ENCODE measurements at places on chromosomes 4 and X. TPM values are rescaled to one million over a fixed set of nuclear protein-coding genes. Genes with fewer than 3 reads are reported as not detected.

DNA sequence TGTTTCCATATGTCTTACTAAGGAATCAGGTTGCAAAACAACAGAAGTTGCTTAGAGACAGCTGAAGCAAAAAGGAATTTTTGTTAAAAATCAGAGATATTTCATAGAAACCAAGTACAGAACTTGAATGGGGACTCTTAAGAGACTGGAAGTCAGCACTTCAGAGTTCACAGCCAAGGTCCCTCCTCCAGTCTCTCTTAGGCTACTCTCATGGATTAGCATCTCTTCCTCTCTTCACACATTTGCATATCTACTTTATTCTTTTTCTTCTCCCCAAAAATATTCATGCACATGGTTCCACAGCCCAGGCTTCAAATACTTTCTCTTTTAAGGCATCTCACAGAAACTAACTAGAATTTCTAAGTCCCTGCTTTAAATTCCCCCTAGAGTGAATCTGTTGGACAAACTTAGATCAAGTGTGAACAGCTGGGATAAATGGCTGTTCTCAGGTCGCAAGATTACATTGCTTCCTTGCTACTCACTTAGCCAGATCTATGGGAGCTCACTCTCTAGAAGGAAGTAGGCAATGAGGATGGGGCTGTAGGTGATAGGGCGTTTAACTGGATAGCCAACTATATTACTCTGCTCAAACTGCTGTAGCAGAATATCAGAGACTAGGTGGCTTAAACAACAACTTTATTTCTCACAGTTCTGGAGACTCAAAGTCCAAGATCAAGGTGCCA, 73.7 kb upstream of the GALNT7 start:
- DNase-seq = no peak

DNA sequence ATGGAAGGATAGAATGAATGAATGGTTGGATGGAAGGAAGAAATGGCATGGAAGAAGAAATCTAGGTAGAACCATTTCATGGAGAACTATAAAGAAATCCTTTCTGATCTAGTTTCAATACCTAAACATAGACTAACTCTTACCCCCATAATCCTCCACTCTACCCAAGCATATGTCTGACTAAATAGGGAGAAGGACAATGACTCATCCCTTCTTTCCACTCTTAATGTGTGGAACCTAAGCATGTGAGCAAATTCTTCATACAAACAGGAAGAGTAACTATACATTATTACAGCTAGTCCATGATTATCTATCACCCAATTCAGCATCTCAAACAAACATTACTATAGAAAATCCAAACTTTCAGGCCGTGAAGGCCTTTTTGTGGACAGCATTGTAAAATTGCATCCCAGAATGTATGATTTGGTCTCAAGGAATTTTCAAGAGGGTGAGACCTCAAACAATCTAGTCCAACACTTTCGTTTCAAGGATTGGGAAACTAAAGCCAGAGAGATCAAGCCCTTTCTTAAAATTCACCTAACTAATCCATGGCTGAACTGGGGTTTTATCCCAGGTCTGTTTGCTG, 11.2 kb downstream of the C1QTNF7 start:
- DNase-seq = no peak

Gene SH2D1A
- 44.7 TPM for total RNA-seq

DNA sequence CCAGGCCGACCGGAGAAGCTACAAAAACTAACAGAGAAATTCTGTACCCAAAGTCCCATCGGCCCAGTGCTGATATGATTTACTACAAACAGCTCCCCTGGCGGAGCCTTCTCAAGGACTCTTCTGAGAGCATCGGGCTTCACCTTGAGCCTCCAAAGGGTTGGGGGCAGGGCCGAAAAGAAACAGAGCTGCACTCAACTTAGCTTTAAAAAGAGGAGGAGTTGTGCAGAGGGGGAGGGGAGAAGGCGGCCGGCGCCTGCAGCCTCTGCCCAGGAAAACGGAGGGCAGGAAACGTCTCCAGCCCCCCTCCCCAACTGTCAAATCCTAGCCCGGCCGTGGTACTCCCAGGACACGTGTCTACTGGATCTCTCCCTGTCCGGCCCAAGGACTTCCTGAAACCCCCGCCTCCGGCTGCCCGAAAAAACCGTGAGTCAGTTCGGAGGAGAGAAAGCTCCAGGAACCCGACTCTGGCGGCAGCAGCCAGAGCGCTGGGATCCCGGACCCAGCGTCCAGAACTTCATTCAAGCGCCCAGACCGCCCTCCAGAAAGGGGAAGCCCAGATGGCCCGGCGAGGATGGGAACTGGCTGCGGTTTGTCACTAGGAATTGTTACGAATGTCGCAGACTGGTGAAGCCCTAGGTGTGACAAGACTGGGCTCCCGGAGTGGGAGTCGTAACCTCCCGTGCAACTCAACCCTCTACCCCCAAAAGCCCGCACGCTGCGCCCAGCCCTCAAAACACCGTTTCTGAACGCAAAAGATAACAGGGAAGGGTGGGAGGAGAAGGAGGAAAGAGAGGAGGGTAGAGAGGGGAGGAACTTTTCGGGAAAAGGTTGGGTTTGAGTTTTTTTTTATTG, 973 bp downstream of the ADAMTS3 start:
- no peak for DNase-seq

DNA sequence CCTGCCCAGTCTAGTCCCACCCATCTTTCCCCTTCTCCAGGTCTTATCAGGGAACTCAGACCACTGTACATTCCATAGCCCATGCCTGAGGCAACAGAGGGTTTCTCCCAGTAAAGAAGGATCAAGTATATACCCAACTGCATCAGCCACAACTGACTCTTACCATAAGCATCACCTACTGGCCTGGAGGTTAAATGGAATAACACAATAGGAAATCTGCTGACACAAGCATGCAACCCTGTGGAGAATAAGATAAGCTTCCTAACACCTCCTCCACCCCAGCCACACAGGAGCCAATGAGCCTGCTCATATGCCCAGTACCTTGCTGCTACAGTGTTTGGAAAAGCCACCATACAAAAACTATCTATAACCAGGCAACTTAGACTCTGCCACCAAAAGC, 34.6 kb upstream of the PLK4 start:
- DNase-seq = no peak

Gene PRRG3
- total RNA-seq = not detected

DNA sequence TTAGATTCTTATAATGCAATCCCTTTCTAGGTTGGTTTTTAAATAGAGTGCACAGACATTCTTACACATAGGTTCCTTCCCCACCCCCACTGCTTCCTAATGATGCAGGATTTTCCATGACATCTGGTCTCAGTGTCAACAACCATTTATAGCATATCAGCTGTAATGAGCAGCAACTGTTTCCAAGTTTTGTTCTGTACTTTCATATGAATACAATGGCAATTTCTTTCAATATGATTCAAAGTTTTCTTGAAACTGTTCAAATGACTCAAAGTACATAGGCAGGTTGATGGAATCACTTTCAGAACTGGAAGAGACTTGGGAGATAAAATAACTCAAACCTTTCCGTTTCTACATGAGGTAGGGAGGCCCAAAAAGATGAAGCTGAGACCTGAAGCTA, 220.7 kb downstream of the CAMK2D start:
- DNase-seq = peak; percentile 15

DNA sequence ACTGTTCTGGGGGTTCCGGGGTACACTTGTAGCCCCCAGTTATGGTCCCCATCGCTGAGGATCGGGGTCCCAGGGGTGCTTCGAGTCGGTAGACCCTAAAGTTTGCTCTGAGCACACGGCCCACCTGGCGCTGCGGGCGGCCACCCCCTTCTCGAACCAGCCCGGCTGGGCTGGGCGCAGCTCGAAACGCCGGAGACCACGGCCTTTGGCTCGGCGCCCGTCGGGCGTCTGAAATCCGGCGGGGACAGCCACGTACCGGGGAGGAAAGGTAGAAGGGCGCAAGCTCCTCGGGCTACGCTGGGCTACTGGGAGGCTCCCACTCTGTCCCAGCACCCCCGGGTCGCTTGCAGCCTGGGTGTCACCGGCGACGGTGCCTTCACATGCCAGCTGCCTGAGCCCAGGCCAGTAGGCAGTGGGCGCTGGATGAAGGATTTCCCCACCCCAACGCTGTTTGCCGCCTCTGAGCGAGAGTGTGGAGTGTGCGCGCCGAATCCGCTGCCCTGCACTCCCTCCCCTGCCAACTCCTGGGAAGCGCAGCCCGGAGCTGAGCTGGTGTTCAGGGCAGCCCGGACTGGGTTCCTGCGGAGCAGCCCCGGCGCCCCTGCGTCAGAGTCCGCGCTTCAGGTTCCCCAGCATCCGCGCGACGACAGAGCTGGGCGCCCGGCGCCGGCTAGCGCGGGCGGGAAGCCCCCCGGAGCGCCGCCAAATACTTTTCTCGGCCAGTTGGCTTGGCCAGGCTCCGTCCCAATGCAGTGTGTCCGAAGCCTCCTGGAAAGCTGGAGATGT, 637 bp downstream of the MAMLD1 start:
- no peak for DNase-seq

Gene SMAD1
- total RNA-seq = 2.3 TPM

Data from activated T-cell treated with anti-CD3 and anti-CD28 coated beads, Interleukin-2, amount 50 U/mL, for 4 hours (primary cell).